Activated CD8-positive, alpha-beta memory T cell treated with anti-CD3 and anti-CD28 coated beads for 24 hours (primary cell): ENCODE measurements at places on chromosomes 5 and 9.

GRCh38 chr5:147912011-147912410 lies 5.7 kb upstream of the C5orf46 start:
- DNase-seq = no peak

- no peak for DNase-seq
These were observed 136.6 kb downstream of the SEMA6A start for GRCh38 chr5:116437922-116438578.

DNA sequence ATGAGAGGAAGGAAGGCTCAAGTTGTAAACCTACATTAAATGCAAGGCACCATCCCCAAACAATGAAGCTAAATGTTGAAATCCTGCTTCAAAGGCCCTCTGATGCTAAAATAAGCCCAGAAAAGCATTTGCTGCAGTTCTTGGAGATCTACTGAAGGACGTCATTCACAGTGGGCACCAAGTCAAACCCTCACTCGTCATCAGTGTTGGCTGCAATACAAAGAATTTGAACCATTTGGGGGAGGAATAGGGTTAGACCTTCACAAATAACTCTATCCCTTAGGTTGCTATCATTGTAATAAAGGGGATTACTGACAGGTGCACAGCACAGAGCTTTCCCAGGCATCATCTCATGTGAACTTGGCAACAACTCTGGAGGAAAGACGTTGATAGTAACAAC lies 9.3 kb upstream of the MEGF9 start:
- no peak for DNase-seq

GRCh38 chr9:87614397-87614796 lies 111.5 kb upstream of the CTSL start:
- DNase-seq = no peak

DNA sequence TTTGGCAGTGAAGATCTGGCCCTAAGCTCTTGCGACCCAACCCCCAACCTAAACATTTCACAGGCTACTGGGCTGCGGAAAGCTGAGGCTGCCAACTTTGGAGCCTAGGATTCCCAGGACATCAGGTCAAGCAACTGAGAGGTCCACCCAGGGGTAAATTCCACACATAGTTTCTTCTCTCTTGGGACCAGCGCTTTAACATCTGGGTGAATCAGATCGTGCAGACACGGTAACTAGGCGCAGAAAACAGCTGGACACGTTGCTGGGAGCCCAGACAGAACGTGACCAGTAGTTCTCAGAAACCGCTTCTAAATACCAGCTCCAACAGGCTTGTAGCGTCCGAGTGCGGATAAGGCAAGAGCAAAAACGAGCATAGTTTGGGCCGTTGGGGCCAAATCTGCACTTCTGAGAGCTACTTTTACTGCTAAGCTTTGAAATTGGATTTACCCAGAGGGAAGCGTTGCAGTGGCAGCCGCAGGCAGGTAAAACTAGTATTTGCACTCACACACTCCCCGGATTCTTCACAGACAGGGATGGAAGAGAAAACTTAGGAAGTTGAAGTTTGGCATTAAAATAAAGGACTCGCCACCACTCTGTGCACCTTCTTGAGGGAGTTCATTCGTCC lies 11.8 kb downstream of the ITGA1 start:
- no peak for DNase-seq

- DNase-seq = no peak
These were observed 47.8 kb upstream of the CXCL14 start for GRCh38 chr5:135626636-135627035.

- no peak for DNase-seq
These were observed 57.0 kb downstream of the ECPAS start for GRCh38 chr9:111427186-111427585.

DNA sequence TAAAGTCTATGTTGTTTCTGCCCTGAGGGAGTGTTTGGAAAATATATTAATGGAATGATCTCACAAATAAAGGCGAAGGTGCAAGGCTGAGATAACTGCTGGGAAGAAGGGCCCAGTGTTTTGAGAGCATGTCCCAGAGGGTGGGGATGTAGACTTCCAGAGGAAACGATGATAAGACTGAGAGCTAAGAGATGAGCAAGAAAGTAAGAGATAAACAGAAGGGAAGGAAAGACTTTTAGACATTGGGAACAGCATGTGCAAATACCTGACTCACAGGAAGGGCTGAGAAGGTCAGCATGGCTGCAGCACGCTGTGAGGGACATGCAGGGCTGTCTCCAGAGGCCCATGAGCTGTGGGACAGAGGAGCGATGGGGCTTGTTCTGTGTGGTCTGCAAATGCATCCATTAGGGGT lies 19.9 kb upstream of the ADRB2 start:
- no peak for DNase-seq
